ENCODE measurements at places on chromosomes 16 and 17.

DNA sequence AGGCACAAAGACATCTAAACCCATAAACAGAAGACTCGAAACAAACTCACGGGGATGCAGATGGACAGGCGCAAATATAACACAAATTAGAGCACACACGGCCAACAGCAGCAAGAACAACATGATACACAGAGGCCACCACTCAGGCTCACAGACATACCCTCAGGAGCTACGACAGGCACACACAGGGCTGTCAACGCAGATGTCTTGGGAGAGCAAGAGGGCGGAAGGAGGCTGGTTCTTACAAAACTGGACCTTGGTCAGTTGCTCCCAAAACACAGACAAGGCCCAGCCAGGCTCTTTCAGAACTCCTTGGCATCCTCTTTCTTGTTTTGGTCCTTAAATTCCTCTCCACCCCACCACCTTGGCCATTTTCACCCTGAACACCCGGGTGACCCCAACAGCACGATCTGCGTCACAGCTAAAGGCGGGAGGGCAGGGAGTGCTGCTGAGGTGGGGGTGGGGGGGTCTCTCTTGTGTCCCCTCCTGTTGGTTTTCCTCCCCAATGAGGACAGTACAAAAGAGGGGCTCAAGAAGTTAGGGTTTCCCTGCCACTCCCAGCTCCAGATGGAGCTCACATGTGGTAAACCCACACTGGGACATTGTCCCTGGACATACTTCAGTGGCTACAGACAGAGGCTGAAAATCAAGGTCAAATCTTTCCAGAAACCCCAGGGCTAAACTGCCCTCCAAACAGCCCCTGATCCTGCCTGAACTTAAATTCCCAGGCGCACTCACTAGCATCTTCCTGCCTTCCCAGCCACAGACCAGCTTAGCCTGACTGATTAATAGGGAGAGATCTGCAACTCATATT, 221.3 kb downstream of the C16orf78 start:
- no peak for DNase-seq

- DNase-seq: no peak
These were observed 233.6 kb upstream of the ASIC2 start for GRCh38 chr17:33526717-33527116.

- DNase-seq: no peak
These were observed 1.4 kb downstream of the SYNGR3 start for GRCh38 chr16:1991135-1991551.

GRCh38 chr16:52561910-52562741, 15.2 kb upstream of the TOX3 start:
- no peak for DNase-seq

DNA sequence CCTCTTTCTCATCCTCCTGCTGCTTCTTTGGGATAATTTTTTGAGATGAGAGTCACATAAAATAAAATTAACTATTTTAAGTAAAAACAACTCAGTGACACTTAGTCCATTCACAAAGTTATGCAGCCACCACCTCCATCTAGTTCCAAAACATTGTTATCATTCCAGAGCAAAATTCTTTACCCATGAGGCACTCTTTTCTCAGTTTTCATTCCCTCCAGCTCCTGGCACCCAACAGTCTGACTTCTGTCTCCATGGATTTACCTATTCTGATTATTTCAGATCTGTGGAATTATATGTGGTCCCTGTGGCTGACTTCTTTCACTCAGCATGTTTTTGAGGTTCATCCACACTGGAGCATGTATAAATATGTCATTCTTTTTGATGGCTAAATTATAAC, 239.9 kb upstream of the DYNLRB2 start:
- DNase-seq: peak; percentile 73

- DNase-seq: peak; percentile 100
These were observed at the start of the genes DRC3 and TOM1L2 for GRCh38 chr17:17972126-17972951. TSS of gene DRC3 (plus strand) at chr17:17972862. CDS start at chr17:17977599, 4,737 bp downstream. TSS of gene TOM1L2 (minus strand) at chr17:17972400. CDS start at chr17:17972313, 87 bp downstream.

DNA sequence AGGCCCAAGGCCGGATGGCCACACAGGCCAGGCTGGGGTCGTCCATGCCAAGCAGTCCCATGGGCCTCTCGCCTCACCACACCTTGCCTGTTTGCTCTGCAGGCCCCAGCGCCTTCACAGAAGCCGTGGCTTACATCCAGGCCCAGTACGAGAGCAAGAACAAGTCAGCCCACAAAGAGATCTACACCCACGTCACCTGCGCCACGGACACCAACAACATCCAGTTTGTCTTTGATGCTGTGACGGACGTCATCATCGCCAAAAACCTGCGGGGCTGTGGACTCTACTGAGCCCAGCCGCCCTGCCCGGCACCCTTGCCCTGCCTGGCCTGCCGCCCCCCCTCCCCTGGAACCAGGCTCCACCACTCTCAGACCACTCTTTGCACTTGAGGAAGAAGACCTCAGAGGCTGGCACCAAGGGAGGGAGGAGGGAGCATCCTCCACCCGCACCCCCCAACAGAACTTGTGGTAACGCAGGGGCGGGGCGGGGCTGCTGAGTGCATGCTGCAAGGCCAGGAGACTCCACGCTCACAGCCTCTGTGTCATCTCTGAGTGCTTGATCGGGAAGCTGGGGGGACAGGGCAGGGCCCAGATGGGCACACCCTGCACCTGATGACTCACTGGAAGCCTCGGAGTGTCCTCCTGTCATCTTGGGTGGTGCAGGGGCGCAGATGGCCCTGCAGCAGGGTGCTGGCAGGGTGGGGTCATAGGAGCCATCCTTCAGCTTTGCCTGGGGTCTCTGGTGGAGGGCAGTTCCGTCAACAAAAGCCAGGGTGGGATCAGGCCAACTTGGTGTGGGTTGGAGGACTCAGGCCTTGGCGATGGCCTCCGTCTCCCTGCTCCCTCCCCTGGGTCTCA, 81.5 kb downstream of the AMFR start:
- no peak for DNase-seq

DNA sequence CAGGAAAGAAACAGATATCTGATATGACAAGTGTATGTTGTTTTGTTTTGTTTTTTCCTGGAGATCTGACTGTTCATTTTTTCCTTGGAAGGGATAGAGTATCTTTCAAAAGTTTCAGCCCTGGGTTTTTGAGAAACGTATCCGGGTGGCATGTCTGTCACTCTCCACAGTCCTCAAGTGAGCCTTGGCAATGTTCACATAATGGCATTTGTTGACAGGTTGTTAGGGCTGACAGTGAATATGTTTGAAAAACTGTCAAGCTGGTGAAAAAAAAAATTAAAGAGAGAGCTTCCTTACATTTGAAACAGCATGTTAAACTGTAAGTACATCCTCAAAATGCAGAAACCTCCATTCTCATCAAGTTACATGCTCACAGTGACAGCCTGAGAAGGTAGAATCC, 113.0 kb upstream of the DYNLRB2 start:
- no peak for DNase-seq

DNA sequence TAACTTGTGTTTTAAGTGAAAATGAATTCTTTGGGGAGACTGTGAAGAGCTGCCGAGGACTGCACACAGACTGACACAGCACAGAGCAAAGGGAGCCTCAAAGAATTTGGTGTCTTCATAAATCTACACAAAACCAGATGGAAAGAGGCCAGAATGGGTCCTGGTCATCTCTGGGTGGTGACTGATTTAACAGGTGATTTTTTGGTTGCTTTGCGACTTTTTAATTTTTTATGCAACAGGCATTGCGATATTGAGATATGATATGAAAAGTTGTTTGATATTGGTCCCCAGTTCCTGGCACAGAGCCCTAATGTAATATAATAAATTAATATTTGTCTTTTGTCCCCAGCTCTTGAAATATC, 12.6 kb upstream of the EIF1 start:
- DNase-seq: no peak

GRCh38 chr17:80382446-80382845, 32.5 kb upstream of the ENDOV start:
- no peak for DNase-seq
